ENCODE measurements at places on chromosomes 5 and 9.

DNA sequence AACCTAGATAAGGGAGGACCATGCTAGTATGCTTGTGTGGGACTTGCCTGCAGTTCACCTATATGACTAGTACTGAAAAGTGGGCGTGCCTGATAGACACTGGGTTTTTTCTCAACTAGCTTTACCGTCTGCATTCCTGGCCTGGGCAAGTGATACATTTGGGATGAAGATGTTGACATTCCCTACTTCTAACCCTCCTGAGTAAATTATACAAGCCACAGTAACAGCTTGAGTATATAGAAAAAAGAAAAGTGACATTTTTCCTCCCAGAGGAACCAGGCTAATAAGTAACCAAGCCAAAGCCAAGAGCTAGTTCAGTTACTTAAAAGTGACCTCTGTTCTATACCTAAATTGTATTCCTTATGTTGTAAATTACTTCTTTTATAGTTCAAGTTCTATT is 153.8 kb upstream of the CYLC2 start:
- no peak for DNase-seq

DNA sequence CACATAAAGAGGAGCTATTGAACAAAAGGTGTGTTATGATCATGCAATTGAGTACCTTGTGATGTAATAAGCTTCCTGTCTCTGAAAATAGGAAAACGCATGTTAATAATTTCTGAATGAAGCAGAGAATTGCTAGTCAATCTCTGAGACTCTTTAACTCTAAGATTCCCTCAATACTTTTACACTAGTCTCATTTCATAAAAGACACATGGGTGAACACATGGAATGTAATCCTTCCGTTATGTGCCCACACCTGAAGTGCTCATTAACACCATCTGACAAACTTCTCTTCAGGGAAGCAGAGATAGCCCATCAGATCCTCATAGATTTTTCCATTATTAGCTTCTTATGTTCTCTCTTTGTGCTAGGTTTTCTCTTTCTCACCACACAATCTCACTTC is 182.4 kb downstream of the TLR4 start:
- no peak for DNase-seq

GRCh38 chr5:127400946-127401670 is 110.5 kb downstream of the MEGF10 start:
- DNase-seq, result no peak

DNA sequence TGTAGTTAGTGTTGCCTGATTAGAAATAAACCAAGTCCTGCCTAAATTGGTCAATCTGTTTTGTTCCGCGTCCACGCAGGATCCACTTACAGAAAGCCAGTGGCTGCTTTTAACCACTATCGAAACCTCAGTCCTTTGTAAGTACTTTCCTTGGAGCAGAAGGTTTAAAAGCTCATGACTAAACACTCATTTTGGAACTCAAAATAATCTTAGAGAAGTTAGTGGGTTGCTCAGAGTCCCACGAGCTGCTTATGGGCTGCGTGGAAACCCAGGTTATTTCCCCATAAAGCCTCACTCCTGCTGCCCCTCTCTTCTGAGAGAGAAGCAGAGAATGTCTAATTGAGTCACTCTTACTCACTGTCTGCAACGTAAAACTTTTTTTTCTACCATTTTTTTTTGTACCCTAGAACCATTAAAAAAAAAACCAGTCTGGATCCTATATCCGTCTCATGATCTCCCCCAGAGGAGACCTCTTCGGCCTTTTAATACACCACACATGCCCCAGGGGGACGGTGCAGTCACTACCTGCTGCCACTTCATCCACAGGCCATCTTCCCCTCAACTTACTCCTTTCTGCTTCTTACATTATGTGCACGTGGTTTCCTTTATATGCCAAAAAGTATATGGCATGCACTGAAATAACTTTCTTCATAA is 7.6 kb downstream of the BASP1 start:
- no peak for DNase-seq

DNA sequence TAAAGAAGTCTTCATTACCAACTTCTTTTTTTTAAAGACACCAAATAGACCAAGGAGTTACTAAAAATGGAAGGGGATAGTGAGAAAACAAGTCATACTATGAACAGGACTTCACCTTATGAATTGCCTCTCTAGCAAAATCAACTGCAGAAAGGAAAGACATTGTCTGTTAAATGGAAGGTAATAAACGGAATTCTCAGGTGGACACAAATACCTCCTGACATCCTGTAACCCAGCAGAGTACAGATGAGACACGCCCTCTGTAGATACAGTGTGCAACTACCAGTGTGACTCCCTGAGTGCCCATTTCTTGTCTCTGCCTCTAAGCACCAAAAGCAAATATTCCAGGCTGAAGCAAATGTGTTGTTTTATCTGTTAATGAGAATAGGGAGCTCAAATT is 12.2 kb upstream of the PLPP1 start:
- no peak for DNase-seq

DNA sequence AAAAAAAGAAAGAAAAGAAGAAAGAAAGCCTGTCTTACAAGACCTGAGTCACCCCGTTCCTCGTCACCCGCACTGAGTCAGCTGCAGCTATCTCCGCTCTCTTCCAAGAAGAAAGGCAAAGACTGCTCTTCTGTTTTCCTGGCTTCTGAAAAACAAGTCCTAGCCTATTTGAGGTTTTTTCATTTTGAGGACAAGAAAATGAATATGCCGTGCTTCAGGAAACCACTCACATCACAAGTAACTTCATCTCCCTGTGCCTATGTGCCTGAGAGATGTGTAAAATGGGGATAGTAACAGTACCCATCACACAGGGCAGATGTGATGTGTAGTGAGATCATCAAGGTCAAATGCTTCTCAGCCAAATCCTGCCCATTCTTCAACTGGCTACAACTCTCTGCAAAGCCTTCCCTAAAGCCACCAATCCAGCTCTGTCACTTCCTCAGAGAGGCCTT is 78.4 kb downstream of the GLDC start:
- no peak for DNase-seq

DNA sequence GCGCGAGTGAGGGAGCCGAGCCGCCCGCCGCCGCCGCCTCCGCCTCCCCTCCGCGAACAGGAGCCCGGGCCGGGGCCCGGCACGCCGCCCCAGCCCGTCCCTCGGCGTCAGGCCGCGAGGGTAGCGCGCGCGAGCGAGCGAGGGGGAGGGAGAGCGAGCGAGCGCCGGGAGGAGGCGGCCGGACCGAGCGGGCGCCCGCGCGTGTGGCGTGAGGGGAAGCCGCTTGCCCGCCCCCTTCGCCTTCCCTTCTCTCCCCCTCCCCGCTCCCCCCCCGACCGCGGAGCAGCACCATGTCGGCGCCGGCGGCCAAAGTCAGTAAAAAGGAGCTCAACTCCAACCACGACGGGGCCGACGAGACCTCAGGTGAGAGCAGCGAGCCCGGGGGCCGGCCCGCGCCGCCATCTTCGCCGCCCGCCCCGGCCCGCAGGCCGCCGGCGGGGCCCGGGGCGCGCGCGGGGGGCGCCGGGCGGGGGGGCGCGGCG is 312 bp downstream of the SET start:
- DNase-seq, result peak; percentile 40

GRCh38 chr5:150412319-150413175 is at the start of gene CD74:
Gene CD74, minus strand, starts transcription at chr5:150412910. Its CDS starts 161 bp downstream, at chr5:150412749.
- DNase-seq, result peak; percentile 78

- DNase-seq, result no peak
Observed at GRCh38 chr9:85600675-85601263, 141.0 kb downstream of the AGTPBP1 start.

- no peak for DNase-seq
Observed at GRCh38 chr5:159175547-159175946, 33.8 kb downstream of the RNF145 start.

DNA sequence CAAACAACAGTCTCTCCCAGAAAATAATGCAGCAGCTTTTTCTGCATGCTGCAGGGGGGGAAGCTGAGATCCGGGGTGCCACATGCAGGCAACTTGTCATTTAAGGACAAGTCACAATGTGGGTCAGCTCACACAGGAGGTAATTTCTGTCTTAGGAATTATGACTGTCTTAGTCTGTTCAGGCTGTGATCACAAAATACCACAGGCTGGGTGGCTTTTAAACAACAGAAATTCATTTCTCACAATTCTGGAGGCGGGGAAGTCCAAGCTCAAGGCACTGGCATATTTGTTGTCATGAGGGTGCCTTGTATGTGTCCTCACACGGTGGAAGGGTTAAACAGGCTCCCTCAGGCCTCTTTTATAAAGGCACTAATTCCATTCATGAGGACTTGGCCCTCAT is 127.7 kb downstream of the DIRAS2 start:
- DNase-seq, result no peak

- no peak for DNase-seq
Observed at GRCh38 chr9:137192859-137193258, 4.4 kb downstream of the SSNA1 start.

GRCh38 chr5:178238711-178239592 is 6.3 kb upstream of the PHYKPL start:
- no peak for DNase-seq

DNA sequence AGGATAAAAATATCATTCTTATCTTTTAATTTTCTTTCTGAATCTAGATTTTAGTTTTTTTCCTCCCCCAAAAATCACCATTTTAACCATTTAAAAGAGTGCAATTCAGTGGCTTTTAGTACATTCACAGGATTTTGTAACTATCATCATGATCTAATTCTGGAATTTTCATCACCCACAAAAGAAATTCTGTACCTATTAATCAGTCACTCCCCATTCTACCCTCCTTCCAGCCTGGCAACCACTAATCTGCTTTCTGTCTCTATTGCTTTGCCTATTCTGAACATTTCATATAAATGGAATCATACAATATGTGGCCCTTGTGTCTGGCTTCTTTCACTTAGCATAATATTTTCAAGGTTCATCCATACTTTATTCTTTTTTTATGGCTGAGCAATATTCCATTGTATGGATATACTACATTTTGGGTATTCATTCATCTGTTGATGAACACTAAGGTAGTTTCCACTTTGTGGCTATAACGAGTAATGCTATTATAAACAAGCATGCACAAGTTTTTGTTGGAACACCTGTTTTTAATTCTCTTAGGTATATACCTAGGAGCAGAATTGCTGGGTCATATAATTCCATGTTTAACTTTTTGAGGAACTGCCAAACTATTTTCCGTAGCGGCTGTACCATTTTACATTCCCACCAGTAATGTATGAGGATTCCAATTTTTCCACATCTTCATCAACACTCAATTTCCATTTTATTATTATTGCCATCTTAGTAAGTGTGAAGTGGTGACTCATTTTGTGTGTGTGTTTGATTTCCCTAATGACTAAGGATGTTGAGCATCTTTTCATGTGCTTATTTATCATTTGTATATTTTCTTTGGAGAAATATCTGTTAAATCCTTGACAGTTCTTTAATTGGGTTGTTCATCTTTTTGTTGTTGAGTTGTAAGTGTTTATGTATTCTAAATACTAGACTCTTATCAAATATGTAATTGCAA is 340.3 kb downstream of the CWC27 start:
- no peak for DNase-seq

DNA sequence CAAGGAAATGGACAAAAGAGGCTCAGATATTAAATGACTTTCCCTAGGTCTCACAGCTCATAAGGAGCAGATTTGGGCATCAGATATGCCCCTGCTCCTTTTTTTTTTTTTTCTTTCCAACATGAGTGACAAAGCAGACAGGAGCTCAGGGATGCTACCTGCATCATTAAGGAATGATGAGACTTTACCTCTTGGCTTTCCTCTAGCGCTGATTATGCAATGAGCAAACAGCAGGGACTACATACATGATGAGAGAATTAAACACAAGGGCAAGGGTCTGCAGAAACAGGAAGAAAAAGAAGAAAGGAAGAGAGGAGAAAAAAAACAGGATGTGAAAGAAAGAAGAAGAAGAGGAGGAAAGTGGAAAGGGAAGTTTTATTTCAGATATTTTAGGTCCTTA is 179.9 kb downstream of the PPP2R2B start:
- DNase-seq, result no peak

DNA sequence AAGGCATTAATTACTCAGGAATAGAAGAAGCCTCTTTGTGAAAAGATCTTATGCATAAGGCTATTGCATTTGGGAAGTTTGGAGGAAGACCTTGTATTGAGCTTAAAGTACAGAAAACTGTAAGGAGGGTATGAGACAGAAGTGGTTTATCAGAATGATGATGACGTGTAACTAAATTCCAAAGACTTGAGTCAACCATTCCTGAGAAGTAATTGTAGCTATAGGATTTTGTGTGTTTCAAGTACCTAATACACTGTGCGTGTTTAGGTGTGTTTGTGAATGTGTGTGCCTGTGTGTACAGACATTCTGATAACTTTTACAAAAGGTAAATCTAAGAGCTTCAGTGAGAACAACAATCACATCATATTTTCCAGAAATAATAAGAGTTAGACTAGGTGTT is 46.5 kb upstream of the IRX2 start:
- DNase-seq, result no peak

GRCh38 chr9:127898433-127899127 is 823 bp downstream of the ST6GALNAC6 start:
- DNase-seq, result no peak

GRCh38 chr5:133831491-133832224 is 136.8 kb downstream of the C5orf15 start:
- DNase-seq, result no peak

GRCh38 chr9:124198331-124198730 is 59.4 kb upstream of the NEK6 start:
- no peak for DNase-seq

- no peak for DNase-seq
Observed at GRCh38 chr5:88480801-88481499, 212.3 kb upstream of the TMEM161B start.

DNA sequence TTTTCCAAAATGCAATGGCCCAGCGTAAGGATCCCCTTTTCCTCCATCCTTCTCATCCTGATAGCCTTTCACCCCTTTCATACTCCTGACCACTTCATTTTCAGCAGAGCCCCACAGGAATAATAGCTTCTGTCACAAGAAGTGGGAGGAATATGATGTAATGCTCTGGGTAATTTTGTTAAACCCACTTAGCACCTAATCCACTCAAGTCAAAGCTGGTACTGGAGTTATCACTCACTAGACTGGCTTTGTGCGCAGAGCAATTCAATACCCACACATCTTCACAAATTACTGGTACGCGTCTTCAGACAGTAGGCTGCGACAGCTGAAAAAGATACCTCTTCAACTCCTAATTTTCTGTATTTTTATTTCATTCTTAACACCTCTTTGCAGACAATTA is 2232.8 kb upstream of the WWC1 start:
- no peak for DNase-seq

Data from stimulated activated CD4-positive, alpha-beta T cell treated with anti-CD3 and anti-CD28 coated beads, Interleukin-1b, Interleukin-23, amount 100 ng/mL, for 1 hour (primary cell).